ENCODE measurements at places on chromosomes 12 and 14. TPM values are rescaled to one million over a fixed set of nuclear protein-coding genes. Genes with fewer than 3 reads are reported as not detected.

The PSMC6 gene
- total RNA-seq = 90.0 TPM

The IL31 gene
- not detected for total RNA-seq

The GPR84 gene
- total RNA-seq = 0.17 TPM

The NGB gene
- total RNA-seq = not detected

The RAB3IP gene
- 31.5 TPM for total RNA-seq

DNA sequence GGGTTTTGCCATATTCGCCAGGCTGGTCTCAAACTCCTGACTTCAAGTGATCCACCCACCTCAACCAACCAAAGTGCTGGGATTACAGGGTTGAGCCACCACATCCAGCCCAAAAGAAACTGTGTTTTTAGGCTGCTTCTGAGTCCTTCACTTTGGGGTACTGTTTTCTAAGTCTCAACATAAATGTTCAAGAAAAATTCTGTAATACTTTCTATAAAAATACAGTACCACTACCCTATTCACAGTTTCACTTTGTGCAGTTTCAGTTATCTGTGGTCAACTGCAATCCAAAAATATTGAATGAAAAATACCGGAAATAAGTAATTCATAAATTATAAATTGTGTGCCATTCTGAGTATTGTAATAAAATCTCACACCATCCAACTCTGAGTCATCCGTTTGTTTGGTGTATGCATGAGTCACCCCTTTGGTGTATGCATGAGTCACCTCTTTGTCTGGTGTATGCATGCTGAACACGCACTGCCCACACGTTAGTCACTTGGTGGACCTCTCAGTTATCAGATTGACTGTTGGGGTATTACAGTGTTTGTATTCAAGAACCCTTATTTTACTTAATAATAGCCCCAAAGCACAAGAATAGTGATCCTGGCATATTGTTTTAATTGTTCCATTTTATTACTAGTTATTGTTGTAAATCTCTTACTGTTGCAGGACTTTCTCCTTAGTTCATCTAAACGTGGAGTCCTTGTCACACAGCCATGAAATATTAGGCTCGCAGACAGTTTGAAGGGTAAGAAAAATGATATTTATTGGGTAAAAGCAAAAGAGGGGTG lies 190.2 kb downstream of the FSCB start:
- H3K27ac ChIP-seq = peak overlapping the region; percentile 84
- H3K4me3 ChIP-seq = no peak overlapping the region
- H3K36me3 ChIP-seq = no peaks in the 10 kb centered on the region

- no peaks in the 10 kb centered on the region for H3K27me3 ChIP-seq
- no peak for DNase-seq
- H3K4me3 ChIP-seq = no peak overlapping the region
- H3K36me3 ChIP-seq = no peaks in the 10 kb centered on the region
Measured at GRCh38 chr14:24398293-24398652, 530 bp upstream of the NYNRIN start.

GRCh38 chr14:31200702-31200990 lies 6.9 kb downstream of the HECTD1 start:
- no peak overlapping the region for H3K27ac ChIP-seq
- peaks cover 27% of the 10 kb centered on the region for H3K4me1 ChIP-seq
- no peaks in the 10 kb centered on the region for H3K27me3 ChIP-seq
- no peak for DNase-seq

DNA sequence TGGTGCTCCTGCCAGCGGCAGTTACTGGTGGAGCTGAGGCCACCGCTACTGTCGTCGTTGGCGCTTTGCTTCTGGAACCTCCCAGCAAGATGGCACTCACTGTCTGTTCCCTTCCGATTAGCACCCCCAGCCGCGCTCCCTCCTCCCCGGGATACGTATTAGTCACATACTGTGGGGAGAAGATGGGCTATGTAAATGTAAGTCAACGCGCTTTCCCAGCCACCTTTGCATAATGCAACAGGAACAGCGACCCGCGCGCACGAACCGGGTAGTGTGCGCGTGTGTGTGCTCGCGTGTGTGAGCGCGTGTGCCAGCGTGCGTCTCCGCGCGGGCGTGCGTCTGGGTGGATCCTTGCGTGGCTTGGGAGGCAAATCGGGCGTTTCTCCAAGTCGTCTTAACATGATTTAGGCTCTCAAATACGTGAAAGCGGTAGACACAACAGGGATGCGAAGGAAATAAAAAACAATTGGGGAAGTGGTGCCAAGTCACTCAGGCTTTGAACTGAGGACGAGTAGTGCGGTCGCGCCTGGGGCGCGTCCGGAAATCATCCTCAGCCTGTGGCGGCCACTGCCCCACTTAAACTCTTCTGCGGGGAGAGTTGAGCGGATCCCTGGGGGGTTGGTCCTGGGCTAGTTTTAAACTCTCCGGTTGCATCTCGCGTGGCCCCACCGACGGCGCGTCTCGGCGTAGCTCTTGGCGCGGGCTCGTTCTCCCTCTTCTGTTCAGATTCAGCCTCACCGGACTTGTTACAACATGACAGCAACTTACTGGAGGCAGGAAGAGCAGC lies 1.8 kb downstream of the FLRT2 start:
- H3K4me1 ChIP-seq = peaks cover 43% of the 10 kb centered on the region
- H3K4me3 ChIP-seq = peak overlapping the region; percentile 86
- H3K27ac ChIP-seq = peak overlapping the region; percentile 69
- peak; percentile 89 for DNase-seq

GRCh38 chr14:28770630-28771029 lies 4.0 kb downstream of the FOXG1 start:
- H3K27me3 ChIP-seq = peaks cover 83% of the 10 kb centered on the region
- DNase-seq = no peak
- peaks cover 7% of the 10 kb centered on the region for H3K36me3 ChIP-seq
- H3K27ac ChIP-seq = no peak overlapping the region
- no peaks in the 10 kb centered on the region for H3K4me1 ChIP-seq
- no peak overlapping the region for H3K4me3 ChIP-seq

DNA sequence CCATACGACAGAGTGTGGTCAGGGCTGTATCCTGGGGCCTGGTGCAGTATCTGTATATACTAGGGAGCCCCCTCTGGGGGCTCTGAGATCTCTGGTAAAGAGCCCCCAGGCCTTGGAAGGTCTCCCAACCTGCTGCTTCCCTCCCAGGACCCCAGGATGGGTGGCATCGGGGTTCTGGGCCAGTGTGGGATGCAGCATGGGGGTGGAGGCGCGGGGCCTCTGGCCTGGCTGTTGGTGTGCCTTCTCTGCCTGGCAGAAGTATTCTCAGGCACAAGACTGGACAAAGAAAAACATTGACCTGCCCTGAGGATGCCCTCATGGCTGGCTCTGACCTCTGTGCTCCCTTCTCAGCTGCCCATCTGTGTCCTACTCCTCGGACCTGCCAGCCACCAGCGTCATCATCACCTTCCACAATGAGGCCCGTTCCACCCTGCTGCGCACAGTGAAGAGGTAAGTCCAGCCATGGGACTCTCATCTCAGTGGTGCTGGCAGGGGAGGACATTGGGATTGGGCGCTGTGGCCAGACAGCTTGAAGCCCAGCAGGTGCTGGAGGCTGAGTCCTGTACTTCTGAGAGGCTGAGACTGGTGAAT lies 64.5 kb downstream of the GALNT16 start:
- H3K27me3 ChIP-seq = peaks cover 11% of the 10 kb centered on the region
- H3K4me3 ChIP-seq = no peak overlapping the region
- H3K4me1 ChIP-seq = no peaks in the 10 kb centered on the region
- H3K27ac ChIP-seq = no peak overlapping the region
- DNase-seq = no peak
- H3K36me3 ChIP-seq = no peaks in the 10 kb centered on the region

DNA sequence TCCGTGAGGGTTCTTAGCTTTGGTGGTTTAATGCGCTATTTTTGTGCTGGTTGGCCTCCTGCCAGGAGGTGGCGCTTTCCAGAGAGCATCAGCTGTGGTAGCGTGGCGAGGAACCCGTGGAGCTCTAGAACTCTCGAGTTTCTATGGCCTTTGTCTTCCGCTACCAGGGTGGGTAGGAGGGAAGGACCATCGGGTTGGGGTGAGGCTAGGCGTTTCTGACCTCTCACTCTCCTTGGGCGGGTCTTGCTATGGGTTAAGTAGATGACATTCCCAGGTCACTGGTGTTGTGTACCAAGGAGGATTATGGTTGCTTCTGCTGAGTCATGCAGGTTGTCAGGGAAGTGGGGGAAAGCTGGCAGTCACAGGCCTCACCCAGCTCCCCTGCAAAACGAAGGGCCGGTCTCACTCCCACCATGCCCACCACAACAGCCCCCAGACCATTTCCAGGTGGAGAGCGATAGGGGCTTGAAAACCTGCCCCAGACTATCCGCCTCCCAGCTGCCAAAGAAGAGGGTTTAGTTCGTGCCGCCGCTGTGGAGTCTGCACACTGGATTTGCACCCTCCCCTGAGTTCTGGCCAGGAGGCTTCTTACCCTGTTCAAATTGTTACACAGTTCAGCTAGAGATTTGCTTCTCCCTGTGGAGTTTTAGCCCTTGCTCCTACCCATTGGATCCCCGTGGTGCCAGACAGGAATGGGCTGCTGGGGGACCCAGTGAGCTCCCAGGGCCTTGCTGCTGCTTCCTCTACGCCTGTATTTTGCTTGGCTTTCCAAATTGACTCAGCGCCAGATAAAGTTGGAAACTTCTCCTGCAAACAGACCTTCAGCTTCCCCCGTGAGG lies 21.9 kb downstream of the RNFT2 start:
- no peaks in the 10 kb centered on the region for H3K4me1 ChIP-seq
- no peak overlapping the region for H3K4me3 ChIP-seq
- no peaks in the 10 kb centered on the region for H3K36me3 ChIP-seq
- no peaks in the 10 kb centered on the region for H3K27me3 ChIP-seq

DNA sequence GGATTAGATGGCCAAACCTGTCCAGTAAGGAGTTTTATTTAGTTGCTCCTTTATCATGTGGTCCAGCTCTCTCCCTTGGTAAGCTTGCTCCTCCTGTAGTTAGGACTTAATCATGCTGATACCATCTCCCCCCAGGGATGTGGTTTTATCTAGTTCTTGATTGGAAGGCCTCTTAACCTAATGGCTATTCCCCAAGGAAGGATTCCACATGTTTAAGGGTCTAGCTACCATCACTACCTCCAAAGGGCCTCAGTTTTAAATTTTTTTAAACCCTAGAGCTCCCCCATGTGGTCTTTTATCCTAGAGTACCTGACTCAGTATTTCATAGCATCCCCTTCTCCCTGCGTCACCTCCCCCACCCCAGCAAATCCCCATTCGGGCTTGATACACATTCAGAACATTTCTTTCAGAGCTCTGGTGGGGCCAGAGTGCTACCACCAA lies 22.5 kb downstream of the MAP3K12 start:
- H3K27ac ChIP-seq = no peak overlapping the region
- DNase-seq = no peak
- peaks cover 100% of the 10 kb centered on the region for H3K36me3 ChIP-seq
- H3K4me3 ChIP-seq = no peak overlapping the region
- H3K27me3 ChIP-seq = no peaks in the 10 kb centered on the region
- H3K4me1 ChIP-seq = peaks cover 18% of the 10 kb centered on the region

All from MCF 10A (cell line).